ENCODE measurements at places on chromosomes 11 and 22.
A peak's percentile ranks its signal among the peaks of the same experiment; 100 is the strongest.

DNA sequence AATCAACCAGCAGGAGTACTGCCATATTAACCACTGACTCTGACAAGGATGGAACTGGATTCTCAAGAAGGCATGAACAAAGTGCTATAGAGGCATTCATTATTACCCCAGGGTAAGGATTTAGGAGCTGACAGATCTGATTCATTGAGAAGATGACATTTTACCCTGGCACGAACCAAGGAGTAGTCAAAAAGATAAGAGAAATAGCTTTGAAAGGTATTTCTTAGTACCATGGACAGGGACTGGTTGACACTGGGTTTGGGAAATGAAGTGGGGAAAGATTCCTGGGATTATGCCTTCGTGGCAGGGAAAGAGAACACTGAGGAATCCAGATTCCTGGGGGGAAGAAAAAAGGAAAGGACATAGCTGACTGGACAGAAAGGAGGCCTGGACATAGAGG lies 5.1 kb upstream of the SAAL1 start:
- no peak for DNase-seq

- DNase-seq, result no peak
Measured at GRCh38 chr11:111494040-111494439, 18.1 kb downstream of the BTG4 start.

GRCh38 chr22:20384865-20385264 lies 9.1 kb upstream of the ZNF74 start:
- no peak for DNase-seq

GRCh38 chr11:8805296-8805695 lies 105.7 kb upstream of the AKIP1 start:
- no peak for DNase-seq

- DNase-seq, result peak; percentile 64
Measured at GRCh38 chr22:50190182-50190940, 4.6 kb downstream of the TRABD start.

DNA sequence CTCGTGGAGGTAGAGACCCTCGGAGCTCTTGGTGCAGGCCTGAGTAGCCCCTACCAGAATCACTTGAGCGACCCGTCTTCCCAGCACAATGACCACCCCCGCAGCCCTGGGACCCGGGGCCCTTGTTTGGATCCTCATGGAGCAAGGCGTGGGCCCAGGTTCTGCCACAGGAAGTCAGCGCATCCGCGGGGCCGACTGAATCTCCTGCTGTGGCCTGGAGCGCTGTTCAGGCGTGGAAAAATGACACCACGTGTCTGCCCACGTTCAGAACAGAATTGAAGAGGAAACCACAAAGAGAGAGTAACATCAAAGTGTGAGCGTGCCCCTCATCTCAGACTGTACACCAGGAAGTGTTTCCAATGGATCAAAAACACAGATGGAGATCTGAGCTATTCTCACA lies 1479.2 kb downstream of the TBC1D22A start:
- no peak for DNase-seq

- peak; percentile 89 for DNase-seq
Measured at GRCh38 chr11:67505605-67506396, 638 bp upstream of the PITPNM1 start.

DNA sequence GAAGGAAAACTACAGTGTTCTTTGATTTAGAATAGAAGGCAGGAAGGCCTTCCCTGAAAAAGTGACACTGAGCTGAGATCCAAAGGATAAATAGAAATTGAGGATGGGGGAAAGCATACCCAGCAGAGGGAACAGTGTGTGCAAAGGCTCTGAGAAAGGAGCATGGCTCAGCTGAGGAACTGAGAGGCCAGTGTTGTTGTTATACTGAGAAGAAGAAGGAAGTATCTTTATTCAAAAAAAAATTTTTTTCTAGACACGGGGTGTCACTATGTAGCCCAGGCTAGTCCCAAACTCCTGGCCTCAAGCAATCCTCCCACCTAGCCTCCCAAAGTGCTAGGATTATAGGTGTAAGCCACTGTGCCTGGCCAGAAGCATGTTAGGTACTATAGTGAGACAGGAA lies 3.5 kb upstream of the PIK3C2A start:
- DNase-seq, result no peak

All from stimulated activated CD4-positive, alpha-beta T cell treated with anti-CD3 and anti-CD28 coated beads, Interleukin-4, amount 100 ng/mL, for 48 hours (primary cell).